Endothelial cell of umbilical vein (primary cell): ENCODE measurements at places on chromosomes 1 and 21. TPM values are rescaled to one million over a fixed set of nuclear protein-coding genes. Genes with fewer than 3 reads are reported as not detected.

The POU2F1 gene
- 12.9 and 15.0 TPM in 2 replicates for total RNA-seq

The CRP gene
- total RNA-seq: not detected in 2 replicates

The FCAMR gene
- not detected in 2 replicates for total RNA-seq

The SLX9 gene
- 46.4 and 50.6 TPM in 2 replicates for total RNA-seq

The RASSF5 gene
- total RNA-seq: 0.44 and 0.60 TPM in 2 replicates

The VASH2 gene
- 1.4 and 2.9 TPM in 2 replicates for total RNA-seq

The PLA2G2F gene
- not detected in 2 replicates for total RNA-seq

The WNT4 gene
- total RNA-seq: not detected in 2 replicates

The TENT5C gene
- total RNA-seq: 0.12 and 0.22 TPM in 2 replicates

The SELE gene
- total RNA-seq: 1.8 and 4.7 TPM in 2 replicates

DNA sequence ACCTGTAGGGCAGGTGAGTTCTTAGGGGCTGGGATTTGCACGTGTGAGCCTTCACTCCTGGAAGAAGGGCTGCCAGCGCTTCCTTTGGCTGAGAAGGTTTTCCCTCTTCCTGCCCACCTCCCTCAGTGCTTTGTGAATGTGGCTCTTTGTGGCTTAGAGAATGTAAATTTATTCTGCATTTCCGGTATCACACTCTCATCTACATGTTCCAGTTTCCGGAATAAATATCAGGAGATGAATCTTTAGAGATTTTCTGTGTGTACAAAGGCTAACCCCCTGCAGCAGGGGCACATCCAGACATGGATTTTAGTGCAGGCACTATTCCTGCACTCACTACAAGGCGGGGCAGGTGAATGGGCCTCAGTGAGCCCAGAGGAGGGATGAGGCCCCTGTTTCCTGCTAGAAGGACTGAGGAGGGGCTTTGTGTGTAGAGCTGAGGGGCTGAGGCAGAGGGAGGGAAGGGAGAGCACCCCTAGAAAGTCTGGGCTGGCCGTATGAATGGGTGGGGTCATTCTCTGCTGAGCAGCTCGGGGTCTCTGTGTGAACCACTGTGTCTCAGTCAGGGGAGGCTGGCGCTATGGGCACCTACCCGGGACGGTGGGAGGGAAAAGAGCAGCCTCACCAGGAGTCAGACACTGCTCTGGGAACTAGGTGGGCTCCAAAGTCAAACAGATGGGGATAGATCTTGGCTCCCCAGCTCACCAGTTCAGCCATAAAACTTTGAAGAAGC is 207.5 kb downstream of the MATN1 start:
- DNase-seq: no peak

DNA sequence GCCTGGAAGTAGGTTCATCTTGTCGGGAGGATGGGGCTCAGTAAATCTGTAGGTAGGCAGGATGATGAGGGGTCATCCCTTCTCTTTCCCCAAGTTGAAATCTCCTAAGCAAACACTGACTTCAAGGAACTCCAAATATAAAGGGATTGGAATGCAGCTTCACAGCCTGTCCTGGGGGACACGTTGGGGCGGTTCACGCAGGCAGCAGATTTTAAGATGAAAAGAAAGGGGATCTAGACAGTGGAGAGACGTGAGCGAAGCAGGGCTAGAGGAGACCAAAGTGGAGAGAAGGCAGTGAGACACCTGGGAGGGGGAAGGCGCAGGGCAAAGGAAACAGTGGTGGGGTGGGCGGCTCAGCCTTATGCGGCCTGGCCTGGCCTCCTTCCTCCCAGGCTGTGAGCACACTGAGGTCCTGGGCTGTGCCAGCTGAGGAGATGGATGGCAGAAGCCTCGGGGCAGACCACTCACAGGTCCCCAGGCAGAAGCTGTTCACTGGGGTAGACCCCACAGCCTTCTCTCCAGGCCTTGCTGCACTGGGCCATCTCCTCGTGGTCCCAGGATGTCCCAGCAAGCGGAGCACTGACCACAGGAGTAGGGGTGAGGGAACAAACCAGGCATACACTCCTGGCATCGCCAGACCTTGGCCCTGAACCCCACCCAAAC is 51.7 kb downstream of the TOR1AIP2 start:
- no peak for DNase-seq

DNA sequence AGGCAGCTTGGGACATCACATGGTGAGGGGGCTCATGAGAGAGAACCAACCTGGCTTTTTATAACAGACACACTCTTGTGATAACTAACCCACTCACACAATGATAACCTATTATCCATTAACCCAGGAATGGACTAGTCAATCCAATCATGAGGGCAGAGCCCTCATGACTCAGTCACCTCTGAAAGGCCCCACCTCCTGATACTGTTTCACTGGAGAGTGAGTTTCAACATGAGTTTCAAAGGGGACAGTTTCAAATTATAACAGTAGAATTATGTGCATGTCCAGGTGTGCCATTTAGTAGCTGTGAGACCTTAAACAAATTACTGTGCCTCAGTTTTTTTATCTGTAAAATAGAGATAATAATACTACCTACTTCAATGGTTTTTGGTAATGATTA is 47.6 kb upstream of the PPP2R5A start:
- no peak for DNase-seq

DNA sequence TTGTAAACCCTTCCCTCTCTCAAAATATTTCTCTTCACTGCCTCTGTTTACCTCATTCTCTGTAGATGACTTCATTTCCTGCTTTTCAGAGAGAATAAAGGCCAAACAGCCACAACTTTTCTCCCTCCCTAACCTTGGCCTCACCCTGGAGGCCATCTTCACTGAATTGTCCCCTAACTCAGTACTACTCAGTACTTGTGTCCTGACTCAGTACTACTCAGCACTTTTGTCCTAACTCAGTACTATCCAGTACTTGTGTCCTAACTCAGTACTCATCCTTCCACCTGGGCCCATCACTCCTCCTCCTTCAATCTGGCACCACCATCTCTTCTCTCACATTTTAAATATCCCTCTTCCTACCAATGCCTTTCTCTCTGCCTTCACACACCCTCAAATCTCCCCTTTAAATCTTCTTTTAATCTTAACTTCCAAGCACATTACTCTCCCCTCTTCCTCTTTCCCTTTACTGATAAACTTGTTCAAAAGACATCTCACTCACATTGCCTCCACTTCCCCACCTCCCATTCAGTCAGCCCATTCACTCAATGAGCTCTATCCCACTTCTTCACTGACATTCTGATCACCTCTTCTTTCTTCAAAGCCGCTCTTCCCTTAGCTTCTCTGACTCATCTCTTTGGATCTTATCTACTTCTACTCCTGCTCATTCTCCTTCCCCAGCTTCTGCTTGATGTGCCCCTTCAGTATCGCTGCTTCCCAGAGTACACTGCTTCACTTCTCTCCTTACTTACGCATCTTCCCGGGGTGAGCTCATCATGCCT is 121.4 kb downstream of the RNF220 start:
- DNase-seq: no peak

- DNase-seq: no peak
Measured at GRCh38 chr1:32891630-32892029, 5.3 kb downstream of the HPCA start.

DNA sequence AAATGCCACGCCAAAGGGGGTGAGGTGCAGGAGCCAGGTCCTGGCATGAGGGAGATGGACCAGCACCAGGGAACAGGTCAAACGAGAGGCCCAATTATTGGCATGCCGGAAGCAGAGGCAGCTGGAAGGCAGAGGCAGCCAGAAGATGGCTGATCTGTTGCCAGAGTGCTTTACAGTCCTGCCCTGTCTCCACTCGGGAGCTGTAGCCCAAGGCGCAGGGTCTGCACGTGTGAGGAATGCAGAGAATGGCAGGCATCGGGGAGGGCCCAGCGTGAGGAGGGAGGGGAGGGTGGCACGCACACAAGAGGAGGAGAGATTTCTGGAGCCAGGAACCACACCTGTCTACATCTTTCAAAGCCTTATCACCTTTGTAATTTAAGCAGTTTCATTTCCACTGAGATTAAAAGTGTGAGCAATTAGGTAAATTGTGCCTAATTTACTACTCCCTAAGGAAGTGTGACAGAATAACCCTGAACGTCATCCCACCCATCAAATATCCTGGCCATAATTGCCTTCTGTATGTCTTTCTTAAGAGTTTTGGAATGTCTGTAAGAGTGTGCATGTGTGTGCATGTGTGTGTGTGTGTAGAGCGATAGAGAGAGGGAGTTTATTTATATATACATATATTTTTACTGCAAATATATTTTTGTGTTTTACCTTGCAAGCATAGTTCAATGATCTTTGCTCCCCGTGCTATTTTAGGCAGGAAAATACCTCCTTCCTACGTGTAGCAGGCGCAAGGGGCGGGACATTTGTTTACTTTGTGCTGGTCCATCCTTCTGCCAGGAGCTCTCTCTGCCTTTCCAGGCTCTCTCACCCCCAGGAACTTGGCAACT is 125.5 kb upstream of the SERBP1 start:
- no peak for DNase-seq

GRCh38 chr1:151833172-151833900 is 1.7 kb upstream of the RORC start:
- no peak for DNase-seq

DNA sequence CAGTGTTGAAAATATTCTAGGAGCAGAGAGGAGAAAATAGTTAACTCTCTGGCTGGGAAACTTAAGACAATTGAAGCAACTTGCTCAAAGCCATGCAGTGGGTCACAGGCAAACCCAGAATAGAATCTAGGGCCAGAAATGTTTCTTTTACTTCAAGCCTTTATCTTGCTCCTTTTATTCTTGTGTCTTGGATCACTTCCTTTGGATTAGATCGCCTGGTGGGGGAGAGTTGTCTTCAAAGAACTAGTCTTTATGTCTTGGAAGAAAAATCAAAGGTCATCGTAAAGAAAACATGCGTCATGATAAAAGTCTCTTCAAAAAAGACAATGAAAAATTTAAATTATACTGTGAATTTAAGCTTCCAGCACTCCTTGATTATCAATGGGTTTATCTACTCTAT is 493.6 kb upstream of the USP24 start:
- no peak for DNase-seq

GRCh38 chr1:201436393-201436792 is 14.9 kb upstream of the TNNI1 start:
- no peak for DNase-seq

DNA sequence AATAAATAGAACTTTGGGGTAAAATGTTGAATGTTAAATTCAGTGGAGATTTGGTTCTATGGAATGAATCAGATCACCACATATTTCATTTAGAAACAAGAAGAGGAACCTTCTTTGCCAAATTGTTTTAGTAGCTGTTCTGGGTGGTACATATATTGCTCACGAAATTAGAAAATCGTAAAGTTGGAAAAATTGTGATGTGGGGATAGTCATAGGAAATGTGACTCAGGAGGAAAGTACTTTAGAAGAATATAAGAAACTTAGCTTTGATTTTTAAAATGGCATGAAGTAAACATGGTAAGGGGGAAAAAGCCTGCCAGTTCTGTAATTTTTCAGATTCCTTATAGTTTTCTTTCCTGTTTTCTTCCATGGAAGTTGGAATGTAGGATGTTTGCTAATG is 27.4 kb downstream of the RRP15 start:
- DNase-seq: peak; percentile 74

- peak; percentile 21 for DNase-seq
Measured at GRCh38 chr1:29849038-29849750, 612.9 kb downstream of the PTPRU start.

DNA sequence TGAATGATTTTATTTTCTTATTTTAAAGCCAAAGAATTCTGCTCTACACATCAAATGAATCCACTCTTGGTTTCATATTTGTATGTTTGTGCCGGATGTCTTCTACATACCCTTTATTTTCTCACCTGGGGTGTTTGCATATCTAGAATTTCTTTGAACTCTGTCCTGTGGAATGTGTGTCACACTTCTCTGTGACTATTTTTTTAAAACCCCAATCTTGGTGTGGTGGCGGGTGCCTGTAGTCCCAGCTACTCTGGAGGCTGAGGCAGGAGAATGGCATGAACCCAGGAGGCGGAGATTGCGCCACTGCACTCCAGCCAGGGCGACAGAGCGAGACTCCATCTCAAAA is 35.4 kb downstream of the CENPF start:
- DNase-seq: no peak

DNA sequence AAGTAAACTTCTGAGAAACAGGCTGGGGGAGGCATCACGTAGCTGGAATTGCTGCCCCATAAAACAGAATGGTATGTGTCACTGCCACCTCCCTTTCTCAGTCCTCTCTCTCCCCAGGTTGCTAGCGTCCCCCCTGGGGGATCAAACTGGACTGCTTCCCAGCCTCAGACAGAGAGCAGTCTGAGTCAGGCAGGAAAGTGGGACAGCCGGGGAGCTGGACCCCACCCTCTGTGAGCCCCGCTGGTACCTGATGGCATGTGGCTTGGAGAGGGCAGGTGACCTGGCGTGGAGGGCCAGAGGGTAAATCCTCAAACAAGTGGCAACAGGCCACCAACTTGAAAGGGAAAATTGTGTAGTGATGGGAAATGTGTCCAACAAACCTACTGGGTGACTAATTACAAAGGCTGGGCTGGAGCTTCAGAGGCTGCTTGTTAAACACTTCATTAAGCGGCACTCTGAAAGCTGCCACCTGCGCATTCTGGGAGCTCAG is 1.0 kb upstream of the SFN start:
- no peak for DNase-seq

- no peak for DNase-seq
Measured at GRCh38 chr1:181583598-181583997, 100.3 kb downstream of the CACNA1E start.

DNA sequence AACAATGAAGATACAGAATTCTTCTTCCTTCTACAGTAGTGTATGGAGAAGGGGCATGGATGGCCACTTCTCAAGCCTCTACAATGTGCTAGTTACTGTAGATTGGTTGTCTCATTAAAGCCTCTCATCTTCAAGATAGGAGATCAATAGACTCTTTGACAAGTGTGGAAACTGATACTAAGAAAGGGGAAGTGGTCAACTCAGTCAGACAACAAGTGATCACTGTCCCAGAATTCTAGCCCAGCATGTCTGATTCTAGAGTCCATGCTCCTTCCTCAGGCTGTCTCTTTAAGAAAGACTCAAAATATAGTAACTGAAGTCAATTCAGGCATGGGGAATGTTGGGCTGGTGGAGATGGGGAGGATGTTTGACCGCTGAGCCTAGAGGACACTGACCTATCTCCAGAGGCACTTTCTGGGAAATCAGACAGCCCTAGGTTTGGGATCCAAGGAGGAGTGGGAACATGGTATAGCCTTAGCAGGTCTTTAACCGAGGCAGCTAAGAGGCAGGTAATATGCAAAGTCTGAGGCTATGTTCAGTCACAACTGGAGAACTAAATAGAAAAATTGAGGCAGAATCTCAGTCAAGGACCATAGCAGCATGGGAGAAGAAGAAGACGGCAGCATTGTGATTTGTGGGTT is 39.3 kb upstream of the EYA3 start:
- DNase-seq: no peak

DNA sequence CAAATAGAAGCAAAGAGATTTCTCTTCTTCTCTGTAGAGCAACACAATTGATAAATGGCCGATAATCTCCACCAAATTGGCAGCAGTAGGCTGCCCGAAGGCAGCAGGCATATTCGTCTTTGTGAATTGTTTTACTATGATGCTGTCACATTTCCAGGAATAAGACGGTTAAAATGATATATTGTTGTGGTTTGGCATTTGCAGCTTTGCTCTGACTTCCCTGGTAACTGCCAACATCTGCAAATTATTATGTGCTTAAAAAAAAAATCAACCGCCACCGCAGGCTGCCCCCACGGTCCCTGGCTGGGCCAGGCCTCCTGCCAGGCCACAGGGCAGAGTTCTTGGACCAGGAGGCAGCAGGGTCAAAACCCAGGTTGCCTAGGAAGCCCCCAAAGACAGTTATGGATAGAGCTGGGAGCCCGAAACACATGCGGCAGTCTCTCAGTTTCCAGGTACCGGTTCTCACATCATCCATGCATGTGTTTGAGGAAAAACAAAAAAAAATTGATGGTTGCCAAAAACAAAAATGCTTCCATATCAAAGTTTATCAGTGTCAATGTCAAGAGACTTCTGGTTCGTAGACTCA is 179.3 kb downstream of the ETS2 start:
- DNase-seq: peak; percentile 80

GRCh38 chr21:34618941-34619340 is 4.0 kb upstream of the RCAN1 start:
- DNase-seq: no peak
